ENCODE measurements at places on chromosomes 16 and 17.

DNA sequence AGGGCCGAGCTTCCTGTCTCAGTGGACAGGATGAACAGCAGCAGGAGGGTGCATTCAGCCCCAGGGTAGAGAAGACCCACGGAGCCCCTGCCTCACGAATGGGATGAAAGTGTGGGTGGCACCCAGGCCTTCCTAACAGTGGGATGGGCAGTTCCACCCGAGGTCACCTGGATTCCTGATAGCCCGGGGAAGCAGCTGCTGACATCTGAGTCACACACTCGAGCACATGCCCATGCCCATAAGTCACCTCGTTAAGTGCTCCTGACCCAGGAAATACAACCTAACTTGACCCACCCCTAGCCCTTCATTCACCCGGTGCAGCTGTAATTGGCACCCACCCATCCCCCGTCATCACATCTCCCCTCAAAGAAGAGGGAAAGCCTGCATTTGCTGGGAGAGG, 85.3 kb upstream of the FOXF1 start:
- no peak for DNase-seq

DNA sequence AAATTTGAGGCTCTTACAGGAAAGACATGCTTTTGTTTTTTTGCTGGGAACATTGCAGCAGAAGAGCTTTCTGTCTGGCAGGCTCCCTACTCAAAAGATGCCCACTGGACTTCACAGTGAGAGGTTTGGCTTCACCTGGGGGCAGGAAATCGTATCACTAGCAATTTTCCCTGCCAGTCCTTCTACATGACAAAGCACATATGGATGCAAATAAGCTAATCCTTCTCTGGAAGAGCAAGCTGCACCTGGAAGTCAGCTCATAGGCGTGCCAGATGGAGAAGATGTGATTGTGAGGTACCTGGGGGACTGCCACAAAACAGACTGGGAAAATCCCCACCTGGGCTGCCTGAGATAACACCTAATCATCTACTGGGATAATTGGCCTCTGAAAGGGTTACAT, 195.0 kb upstream of the CPHXL start:
- no peak for DNase-seq

DNA sequence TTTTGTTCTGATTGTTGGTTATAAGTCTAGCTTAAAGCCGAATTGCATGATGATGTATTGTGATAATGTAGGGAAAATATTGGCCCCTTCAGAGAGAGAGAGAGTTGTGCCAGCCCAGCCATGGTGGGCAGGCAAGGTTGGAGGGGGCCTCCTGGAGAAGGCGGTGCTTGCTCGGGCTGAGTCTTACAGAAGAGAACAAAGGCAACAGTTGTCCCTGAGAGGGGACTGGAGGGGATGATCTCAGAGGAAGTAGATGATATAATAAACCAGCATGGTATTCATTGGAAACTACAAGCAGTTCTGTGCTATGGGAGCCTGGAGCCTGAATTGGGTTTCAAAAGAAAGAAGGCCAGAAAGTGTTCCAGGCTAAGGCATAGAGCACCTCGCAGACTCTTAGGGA, 173.8 kb downstream of the RPTOR start:
- peak; percentile 37 for DNase-seq

DNA sequence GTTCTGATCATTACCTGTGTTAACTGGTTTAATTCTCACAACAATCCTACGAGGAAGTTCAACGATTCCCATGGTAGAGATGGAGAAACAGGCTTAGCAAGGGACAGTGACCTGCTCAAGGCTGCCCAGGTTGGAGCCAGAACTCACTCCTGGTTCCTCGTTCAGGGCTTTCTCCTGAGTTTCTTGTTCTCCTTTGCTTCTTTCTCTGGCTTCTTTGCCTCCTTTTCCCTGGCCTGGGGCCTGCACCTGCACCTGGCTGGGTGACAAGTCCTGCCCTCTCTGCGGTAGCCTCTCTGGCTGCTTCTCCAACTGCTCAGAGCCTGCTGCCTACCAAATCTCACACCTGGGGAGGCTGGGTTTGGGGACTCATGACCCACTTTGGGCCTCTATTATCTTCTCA, 2.8 kb downstream of the CCL22 start:
- DNase-seq: no peak

DNA sequence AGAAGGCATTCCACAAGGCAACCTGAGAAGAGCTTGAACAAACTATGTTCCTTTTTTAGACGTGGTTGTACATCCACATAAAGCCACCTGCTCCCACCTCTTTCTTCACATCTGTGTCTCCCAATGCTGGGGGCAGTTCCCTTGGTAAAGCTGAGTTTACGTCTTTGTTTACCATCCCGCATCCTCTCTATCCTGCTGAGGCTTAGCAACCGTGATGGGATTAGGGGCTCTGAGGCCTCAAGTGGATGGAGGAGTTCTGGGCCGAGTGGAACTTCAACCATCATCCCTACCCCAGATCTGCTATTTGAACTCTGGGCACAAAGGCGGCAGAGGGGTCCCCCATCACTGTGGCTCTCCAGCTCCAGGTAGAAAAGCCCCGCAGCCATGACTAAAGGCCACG, 94.2 kb upstream of the CREBBP start:
- no peak for DNase-seq

GRCh38 chr16:66399031-66399430, 28.1 kb upstream of the BEAN1 start:
- no peak for DNase-seq

DNA sequence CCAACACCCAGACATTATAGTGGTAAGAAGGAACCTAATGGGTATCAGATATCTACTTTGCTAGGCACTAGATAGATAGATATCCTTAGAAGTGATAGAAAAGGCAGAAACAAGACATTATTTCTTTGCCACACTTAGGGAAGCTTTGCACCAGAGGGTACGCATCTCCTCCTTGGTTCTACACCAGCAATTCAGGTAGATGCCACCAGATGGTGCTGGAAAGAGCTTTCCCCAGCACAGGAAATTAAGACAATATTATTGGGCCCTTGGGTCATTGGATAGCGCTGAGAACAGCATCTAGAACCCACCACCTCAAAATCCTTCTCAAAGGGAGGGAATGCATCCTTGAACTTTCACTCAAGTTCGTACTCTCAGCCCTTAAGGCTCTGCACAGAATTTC, 173.8 kb upstream of the CCL2 start:
- no peak for DNase-seq

GRCh38 chr17:44840936-44841335, 6.7 kb upstream of the HIGD1B start:
- DNase-seq: peak; percentile 14

- no peak for DNase-seq
Measured at GRCh38 chr17:48129981-48130380, 22.4 kb downstream of the SNX11 start.

GRCh38 chr17:39200957-39201510, 951 bp downstream of the RPL19 start:
- no peak for DNase-seq

GRCh38 chr16:71460236-71460635, 1.8 kb downstream of the ZNF23 start:
- DNase-seq: no peak

GRCh38 chr16:1650131-1650530, 27.9 kb upstream of the JPT2 start:
- no peak for DNase-seq

DNA sequence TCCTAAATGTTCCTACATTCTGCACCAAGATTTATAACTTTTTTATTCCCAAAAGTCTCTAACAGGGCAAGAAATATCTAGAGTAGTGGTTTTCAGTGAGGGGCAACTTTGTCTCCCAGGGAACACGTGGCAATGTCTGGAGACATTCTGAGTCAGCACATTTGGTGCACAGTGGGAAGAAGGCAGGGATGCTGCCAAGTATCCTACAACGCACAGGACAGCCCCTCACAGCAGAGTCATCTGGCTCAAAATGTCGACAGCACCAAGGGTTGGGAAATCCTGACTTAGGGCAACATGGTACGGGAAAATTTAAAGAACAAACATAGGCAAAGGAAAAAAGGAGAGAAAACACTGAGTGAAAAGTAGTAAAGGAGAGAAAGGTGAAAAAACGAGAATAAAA, 61.8 kb downstream of the SMG6 start:
- no peak for DNase-seq

- peak; percentile 44 for DNase-seq
Measured at GRCh38 chr16:50509521-50510341, 38.5 kb upstream of the NKD1 start.

GRCh38 chr17:42833767-42834422, 698 bp downstream of the PSME3 start:
- DNase-seq: no peak

GRCh38 chr16:74817851-74818250, 43.2 kb upstream of the FA2H start:
- DNase-seq: no peak

DNA sequence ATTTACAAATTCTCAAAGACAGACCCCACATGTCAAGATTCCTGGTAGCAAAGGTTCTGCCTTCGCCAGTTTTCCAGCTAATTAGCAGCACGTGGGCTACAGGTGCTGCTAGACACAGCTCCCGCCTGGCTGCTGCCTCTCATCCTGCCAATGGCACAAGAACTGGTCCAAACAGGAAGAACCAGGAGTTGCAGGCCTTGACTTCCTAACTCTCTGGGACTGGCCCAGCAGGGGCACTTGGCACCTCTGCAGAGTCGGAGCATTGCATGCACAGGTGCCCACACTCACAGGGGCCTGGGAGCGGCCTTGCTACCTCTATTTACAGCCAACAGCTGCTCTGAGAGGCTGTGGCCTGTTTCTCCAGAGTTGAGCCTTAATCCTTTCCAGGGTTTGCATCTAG, 39.6 kb downstream of the TK2 start:
- no peak for DNase-seq

GRCh38 chr16:76574651-76575050, 297.4 kb downstream of the CNTNAP4 start:
- DNase-seq: no peak

GRCh38 chr16:57889111-57889510, 81.8 kb downstream of the CNGB1 start:
- no peak for DNase-seq

- DNase-seq: no peak
Measured at GRCh38 chr16:67403976-67404555, 10.8 kb upstream of the TPPP3 start.

DNA sequence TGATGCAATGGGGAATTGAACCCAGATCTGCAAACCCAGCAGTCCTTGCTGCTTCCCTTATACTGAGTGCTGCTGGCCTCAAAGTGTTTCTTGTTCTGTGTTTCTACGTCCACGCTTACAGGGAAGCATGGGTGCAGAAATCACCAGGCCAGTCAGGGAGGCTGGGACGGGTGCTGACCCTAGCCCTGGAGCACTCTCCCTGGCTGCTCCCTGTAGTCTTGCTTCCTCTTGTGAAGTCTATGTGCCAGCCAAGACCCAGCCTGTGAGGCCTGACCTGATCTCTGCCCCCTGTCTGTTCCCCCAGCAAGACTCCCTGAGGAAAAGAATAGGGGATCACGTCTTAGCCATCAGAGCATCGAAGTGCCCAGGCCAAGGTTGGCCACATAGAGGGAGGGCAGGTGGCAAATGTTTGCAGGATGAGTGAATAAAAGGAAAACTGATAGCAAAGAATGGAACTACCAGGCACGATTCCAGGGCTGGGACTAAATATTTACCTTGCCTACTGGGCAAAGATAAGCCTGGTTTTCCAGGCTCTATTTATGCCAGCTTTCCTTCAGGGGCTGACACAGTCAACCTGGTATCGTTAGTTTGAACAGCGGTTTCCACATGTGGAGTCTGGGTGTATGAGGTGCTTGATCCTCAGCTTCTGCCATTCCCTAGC, 41.2 kb upstream of the RHOT1 start:
- no peak for DNase-seq

- no peak for DNase-seq
Measured at GRCh38 chr17:62809656-62810055, 1.5 kb upstream of the MARCHF10 start.

- DNase-seq: no peak
Measured at GRCh38 chr16:35752012-35752772, 2292.8 kb downstream of the TP53TG3F start.

DNA sequence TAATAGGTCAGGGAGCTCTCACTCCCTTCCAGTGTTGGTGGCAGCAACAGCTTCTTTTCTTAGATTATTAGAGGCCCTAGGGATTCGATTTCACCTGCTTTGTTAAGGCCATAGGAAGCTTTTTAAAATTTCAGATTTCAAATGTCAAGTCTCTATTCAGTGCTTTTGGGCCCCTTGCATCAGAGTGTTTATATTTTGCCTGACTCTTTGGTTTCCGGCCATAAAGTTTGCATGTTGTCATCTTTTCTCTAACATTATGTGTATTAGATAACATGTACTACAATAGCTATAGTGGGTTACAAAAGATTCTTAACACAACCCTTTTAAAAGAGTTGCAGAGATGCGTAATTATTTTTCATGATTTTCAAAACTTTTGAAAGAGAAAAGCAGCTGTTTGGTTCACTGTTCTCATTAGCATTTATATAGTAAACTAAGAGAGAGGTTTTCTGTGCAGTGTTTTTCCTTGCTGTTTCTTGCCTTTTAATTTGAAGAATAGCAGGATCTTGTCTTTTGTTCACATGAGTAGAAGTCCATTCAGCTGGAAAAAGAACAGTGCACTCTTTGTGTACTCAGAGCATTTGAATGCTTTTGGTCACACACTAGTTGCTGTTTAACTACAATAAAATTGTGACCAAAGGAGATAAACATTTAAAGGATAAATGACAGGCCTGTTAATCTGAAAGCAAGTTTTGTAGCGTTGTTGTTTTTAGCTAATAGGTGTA, 52.5 kb downstream of the FTO start:
- DNase-seq: peak; percentile 83

DNA sequence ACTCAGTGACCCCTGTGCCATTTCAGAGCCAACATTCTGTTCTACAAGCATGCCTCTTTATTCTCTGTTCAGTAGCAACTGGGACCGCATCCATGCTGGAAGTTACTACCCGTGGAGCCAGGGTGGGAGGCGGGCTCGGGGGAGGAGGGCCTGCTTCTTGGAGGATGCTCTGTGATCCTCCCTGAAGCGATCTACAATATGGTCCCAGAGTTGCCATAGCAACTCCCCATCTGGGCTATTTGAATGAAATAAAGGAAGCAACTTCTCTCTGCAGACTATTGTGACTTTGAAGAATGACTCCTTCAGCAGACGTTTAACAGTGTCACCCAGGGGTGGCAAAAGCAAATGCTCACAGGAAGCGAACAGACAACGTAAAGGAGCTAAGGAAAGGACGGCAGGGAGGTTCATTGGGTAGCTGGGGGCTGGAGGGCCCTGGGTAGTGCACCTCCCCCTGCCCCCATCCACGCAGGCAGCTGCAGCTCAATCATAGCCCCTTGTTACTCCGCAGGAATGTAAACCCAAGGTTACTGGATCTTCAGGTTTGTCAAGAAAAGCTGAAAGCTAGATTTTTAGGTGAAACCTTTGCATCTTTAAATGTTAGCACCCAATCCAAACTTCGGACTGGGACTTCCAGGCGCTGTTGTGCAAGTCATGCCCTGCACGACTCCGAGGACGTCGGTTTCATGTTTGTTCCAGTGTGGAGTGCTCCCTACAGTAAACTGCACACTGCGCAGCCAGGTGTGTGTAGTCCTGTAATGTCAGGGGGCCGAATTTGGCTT, 51.1 kb upstream of the MEAK7 start:
- peak; percentile 59 for DNase-seq
